ENCODE measurements at places on chromosomes 4 and X. TPM values are rescaled to one million over a fixed set of nuclear protein-coding genes. Genes with fewer than 3 reads are reported as not detected.

GRCh38 chrX:27679281-27679680, 89.1 kb downstream of the DCAF8L2 start:
- no peak for DNase-seq

GRCh38 chr4:75598390-75598789, 31.9 kb downstream of the CDKL2 start:
- DNase-seq, result no peak

Gene GPR119
- not detected for total RNA-seq

GRCh38 chr4:126778348-126778747, 854.4 kb upstream of the INTU start:
- DNase-seq, result no peak

Gene WAS
- 2.8 TPM for total RNA-seq

DNA sequence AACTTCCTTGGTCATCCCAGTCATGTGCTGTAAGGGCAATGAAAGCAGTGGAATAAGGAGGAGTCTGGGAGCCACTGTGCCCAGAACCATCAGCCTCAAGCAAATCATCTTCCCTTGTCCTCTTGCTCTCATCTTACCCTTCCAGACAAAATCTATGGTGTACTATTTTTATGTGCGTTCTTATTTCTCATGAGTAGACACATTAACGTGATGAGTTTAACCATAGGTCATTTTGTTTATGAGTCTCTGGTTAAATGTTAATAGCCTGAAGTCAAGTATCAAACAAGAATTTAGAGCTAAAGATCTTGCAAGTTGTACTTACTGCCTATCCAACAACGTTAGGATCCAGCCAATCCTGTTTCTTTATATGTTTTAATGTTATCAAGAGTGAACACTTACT, 495.3 kb downstream of the SPRY1 start:
- no peak for DNase-seq

Gene WWC2
- 38.3 TPM for total RNA-seq

DNA sequence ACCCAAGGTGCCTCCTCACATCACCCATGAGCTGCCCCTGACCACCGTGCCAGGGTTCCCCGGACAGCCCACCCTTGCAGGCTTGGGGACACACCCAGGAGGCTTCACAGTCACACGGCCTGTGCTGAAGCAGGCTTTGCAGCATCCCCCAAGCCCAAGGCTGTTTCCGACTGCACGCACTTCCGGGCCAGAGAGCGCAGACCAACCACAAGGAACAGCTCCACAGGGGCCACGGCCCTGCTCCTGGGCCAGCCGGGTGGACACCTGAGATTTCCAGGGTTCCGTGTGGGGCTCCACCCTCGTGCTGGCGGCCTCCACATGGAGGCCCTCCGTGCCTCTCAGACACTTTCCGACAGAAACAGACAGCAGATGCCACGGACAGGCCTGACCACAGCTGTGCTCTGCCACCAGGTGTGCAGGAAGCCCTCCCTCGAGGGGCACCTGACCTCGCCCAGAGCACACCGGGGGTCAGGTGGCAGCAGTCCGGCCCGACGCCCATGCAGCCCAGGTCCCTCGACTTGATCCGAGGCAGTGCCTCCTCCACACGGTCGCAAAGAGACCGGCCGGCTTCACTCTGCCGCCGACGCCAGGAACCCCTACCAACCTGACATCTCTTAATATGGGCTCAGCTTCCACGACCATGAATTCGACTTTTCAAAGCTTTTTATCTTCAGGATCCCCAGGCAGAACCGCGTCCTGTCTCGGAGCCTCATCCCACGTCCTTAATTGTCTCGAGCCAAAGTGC, 8.0 kb downstream of the CTBP1 start:
- DNase-seq, result peak; percentile 74

DNA sequence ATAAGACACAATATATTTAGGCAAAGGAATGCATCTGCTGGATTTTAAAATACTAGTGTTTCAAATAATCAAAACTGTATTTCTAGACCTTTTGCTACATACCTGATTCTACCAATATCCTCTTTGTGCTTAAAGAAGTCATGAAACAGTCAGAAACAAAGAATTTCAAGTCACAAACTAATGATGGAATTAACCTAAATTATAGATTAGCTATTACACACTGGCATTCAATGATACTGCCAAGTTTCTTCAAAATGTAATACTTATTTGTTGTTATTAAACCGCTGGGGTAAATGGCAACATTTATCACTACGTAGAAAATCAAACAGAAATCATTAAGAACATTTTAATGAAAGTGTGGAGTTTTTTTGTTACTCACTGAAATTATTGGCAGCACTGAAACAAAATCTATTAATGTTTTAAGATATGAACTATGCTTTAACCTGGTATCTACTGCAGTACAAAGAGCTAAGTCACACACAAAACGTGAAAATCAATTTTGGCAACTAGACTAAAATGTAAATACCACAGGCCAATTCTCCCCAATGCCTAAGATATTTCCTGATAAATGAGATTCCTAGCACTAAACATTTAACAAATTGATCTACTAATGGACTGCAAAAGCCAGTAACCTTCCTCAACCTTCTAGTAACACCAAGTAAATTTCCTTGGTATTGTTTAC, 19.4 kb downstream of the PDGFC start:
- DNase-seq, result no peak

GRCh38 chr4:156512622-156513021, 459.0 kb downstream of the PDGFC start:
- no peak for DNase-seq

- no peak for DNase-seq
Measured at GRCh38 chr4:168813890-168814289, 196.2 kb downstream of the CBR4 start.

Gene CT45A3
- total RNA-seq, result not detected

DNA sequence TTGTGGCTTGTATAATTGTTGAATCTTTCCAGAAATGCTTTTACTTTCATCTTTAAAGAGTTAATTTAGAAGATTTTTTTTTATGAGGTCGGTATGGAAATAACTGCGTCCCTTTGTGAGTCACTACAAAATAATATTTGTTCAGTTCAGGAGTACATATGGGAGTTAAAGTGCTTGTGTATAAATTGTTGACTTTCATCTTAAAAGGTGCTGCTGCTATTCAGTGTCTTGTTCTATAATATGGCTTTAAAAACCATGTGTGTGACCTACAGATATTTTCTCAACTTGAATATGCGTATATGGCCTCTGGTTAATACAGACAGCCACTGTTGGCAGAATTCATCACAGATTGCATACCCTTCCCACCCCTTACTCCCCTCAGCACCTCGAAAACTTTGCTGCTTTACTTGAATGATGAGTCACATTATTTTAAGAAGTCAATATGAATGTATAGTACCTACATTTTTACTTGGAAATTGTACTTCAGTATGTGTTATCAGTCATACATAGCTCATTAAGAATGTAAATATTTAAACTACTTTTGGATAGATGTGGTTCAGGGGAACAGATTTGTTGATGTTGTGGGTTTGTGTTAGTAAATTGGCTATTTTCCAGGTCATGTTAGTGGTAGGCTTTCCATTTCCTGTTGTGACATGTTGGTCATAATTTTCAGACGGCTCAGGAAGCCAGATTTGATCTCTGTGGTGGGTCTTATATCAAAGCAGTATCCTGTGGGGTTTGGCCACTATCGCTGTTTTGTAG, 1.5 kb downstream of the CLCN3 start:
- no peak for DNase-seq

GRCh38 chrX:7062903-7063302, 84.6 kb upstream of the STS start:
- DNase-seq, result no peak

DNA sequence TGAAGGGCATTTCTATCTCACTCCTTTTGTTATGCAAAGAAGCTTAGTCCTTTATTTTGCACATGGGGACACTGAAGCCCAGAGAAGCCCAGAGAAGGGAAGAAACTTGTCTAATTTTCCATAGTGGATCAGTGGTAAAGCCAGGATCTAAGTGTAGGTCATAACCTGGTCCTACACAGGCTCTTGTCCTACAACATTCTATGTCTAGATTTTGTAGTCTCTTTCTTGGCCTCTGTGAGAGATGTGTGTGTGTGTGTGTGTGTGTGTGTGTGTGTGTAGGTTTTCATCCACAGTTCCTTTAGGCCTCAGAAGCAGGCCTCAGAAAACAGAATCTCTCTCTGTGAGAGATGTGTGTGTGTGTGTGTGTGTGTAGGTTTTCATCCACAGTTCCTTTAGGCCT, 38.3 kb downstream of the VSIG4 start:
- no peak for DNase-seq

- no peak for DNase-seq
Measured at GRCh38 chr4:7771056-7771455, 168.6 kb downstream of the AFAP1 start.

DNA sequence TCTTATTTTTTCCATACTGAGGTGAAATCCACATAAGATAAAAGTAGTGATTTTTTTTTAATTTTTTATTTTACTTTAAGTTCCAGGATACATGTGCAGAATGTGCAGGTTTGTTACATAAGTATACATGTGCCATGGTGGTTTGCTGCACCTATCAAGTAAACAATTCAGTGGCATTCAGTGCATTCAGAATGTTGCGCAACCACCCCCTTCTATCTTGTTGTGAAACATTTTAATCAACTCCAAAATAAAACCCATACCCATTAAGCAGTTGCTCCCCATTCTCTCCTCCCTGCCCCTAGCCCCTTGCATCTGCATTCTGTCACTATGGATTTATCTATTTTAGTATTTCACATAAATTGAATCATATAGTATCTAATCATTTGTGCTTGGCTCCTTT, 121.2 kb downstream of the KLHL13 start:
- no peak for DNase-seq

GRCh38 chrX:9770319-9770718, 4.7 kb upstream of the GPR143 start:
- no peak for DNase-seq

Gene MAGEA2
- not detected for total RNA-seq

GRCh38 chrX:39476604-39477021, 621.1 kb downstream of the BCOR start:
- no peak for DNase-seq

GRCh38 chr4:55321707-55322264, 24.3 kb upstream of the SRD5A3 start:
- DNase-seq, result no peak

DNA sequence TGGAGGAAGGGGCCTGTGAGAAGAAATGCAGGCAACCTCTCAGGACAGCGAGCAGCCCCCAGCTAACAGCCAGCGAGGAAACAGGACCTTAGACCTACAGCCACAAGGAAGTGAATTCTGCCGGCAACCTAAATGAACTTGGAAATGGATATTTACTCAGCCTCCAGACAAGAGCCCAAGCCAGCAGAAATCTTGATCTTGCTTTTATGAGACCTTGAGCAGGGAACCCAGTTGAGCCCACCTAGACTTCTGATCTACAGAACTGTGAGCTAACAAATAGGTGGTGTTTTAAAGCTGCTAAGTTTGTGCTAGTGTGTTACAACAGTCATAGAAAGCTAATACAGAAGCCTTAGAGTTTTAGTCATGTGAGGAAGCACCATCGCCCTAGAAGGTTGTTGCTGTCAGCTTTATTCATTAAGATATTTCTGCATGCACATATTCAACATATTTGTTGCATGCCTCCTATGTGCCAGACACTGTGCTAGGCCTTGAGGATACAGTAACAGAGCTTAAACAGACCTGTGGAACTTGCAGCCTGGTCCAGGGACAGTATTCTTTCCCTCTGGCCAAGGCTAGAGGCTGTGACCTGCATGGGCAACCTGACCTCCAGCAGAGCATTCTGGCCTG, 50.3 kb downstream of the NALF2 start:
- DNase-seq, result no peak

DNA sequence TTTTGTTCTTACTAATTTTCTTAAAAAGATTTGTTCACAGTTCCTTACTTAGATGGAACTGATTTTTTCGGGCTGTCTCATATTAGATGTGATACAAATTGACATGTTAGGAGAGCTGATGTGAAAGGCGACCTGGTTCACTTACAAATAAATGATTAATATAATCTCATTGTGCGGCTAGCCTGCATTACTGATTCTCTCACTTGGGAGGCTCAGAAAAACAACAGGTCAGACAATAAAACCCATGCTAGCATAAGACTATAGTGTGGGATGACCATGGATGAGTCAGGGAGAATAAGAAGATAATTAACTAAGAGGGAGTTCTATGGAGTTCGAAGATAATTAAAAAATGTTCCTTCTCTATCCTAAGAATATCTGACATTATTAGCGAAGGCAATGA, 40.8 kb downstream of the RTL9 start:
- no peak for DNase-seq

DNA sequence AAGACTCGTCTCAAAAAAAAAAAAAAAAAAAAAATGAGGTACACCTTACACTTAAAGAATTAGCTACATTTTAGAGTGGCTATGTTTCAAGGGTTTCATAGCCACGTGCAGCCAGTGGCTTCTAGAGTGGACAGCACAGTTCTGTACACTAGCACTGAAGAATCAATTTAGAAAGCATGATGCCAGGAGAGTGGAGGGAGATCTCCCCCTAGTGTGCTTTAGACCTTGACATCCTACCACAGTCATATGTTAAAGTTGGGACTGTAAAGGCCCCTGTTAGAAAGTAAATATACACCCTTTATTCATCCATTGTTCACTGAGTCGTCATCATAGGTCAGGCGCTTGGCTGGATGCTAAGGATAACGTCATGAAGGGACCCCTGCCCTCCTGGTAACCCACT, 179.4 kb downstream of the QDPR start:
- no peak for DNase-seq

DNA sequence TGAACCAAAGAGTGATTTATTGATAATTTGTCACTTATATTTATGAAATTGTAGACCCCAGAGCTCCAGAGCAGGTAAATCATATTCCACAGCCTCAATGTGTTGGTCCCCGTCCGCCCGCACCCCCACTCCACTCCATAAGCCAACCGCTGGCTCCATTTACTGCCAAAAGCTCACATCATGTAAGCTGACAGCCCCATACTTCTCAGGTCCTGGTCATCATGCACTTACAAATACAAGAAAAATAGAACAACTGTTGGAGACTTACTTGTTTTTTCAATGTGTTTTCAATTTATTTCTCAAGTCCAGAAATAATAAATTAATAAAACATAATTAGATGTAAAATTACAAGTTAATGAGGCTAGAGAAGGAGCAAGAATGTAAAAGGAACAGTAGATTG, 235.7 kb upstream of the HAND2 start:
- DNase-seq, result no peak

Gene PHOX2B
- total RNA-seq, result not detected

Gene CABS1
- not detected for total RNA-seq

GRCh38 chrX:114338870-114339269, 245.0 kb upstream of the HTR2C start:
- no peak for DNase-seq

Gene FAM133A
- total RNA-seq, result 0.40 TPM

GRCh38 chr4:10106421-10107039, 10.1 kb downstream of the WDR1 start:
- DNase-seq, result no peak

DNA sequence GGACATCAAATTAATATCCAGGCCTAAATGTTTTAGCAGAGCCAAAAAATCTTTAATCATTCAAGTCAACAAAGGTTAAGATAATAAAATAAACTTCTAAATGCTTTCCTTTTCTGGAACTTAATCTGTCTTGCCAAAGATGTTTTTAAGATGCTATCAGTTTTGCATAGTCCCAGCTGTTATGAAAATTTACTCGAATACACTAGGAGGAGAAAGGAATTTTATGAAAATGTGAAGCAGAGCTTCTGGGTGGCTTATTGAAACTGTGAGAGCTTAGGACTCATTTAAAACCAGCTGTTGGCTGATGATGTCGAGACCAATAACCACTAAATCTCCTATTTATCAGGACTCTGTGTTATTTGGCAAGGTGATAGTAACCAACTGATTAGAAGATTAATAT, 202.2 kb upstream of the ETNPPL start:
- DNase-seq, result no peak

All from cardiac septum (tissue), 1 donor.